ENCODE measurements at places on chromosomes 5 and 9.
A peak's percentile ranks its signal among the peaks of the same experiment; 100 is the strongest.

DNA sequence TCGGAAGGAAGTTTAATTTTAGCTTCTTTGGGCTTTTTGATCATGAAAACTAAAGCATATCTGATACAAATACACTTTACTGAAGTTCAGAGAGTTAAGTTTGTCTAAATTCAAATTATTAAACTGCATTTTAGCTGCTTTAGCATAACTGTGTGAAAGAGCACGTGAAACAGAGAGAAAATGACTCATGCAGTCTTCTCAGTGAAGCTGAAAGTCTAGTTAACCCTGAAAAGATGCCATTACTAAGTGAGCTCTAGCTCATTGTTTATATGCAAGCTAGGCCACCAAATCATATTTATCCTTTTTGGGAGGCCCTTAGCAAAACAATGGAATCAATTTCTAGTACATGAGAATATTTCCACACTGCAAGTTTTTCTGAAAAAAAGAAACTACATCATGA lies 27.6 kb downstream of the TPD52L3 start:
- no peak for DNase-seq

DNA sequence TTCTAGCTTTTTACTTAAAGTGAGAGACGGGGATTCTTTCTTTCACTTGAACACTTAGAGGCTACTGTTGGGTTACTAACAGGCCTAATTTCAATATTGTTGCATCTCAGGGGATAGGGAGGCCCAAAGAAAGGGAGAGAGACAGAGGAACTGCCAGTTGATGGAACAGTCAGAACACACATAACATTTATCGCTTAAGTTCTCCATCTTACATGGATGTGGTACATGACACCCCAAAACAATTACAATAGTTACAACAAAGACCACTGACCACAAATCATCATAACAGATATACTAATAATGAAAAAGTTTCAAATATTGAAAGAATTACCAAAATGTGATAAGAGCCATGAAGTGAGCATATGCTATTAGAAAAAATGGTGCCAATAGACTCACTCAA lies 4.3 kb upstream of the RIC1 start:
- no peak for DNase-seq

DNA sequence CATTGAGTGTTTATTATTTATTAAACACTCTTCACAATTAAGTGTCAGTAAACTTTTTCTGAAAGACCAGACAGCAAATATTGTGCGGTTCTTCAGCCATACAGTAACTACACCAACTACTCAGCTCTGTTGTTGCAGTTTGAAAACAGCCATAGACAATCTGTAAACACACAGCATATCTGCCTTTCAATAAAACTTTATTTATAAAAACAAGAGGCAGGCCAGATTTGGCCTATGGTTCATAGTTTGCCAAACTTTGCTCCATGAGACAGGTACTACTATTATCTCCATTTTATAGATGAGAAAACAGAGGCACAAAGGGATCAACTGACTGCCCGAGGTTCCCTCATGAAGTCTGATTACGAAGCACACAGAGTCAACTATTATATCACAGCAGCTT lies 11.5 kb downstream of the ADAMTS12 start:
- no peak for DNase-seq

DNA sequence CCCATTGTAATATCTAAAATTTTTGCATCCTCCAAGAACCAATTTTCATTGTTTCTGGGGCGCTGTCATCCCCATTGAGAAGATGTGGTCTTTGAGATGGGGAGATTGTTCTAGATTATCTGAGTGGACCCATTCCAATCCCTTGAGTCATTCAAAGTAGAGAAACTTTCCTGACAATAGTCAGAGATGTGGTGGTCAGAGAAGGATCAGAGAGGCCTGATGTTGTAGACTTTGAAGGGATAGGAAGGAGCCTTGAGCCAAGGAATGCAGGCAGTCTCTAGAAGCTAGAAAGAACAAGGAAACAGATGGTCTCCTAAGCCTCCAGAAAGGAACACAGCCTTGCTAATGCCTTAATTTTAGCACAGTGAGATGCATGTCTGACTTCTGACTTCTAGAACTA lies 80.4 kb downstream of the TEK start:
- no peak for DNase-seq

DNA sequence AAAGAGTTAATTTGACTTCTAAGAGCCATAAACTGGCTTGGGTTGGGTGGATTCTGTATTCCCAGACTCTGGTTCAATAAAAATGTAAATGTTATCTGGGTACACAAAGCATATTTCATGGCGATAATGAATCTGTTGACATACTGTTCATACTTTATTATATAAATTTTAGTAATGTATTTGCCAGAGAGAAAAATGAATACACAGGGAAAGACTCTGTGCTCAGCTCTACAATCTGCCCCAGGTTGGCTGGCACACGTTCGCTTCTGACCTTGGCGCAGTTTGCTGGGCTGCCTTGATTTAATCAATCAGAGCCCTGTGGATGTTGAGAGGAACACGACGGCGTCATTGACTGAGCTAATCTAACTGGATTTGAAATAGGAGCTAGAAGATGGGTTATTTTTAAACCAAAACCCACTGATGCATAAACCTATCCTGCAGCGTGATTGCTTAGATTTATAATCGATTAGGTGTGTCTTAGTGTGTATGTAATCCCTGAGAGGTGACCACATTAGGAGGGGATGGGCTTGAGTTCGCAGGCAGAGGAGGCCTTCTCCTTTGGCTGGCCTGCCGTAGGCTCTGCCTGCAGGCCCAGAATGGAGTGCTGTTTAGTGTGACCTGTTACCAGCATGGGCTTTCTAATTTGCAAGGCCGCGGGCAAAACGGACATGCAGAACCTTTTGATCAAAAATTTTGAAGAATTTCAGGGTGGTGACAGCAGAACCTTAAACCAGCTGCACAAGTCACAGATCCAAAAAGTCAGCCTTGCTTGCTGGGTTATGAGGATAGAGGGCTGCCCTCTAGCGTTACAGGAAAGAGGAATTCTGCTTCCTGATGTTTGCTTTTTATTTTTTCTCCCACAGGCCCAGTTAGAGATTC lies 3.9 kb upstream of the ADCY2 start:
- DNase-seq, result no peak

DNA sequence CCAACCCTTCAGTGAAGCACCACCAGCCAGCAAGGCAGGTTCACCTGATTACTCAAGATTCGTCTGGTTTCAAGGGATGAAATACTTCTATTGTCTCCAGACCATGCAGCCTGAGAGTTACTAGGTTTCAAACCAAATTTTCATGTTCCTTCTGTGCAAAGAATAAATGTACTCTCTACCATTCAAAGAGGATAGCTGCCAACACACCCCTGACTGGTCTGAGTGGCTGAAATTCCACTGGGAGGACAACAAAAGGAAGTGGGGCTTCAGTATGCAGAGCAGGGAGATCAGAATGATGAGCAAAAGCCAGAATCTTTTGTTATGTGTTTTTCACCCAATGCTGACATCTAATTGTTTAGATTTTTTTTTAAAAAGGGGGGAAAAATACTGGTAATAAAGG lies 356.3 kb downstream of the BNC2 start:
- DNase-seq, result no peak

DNA sequence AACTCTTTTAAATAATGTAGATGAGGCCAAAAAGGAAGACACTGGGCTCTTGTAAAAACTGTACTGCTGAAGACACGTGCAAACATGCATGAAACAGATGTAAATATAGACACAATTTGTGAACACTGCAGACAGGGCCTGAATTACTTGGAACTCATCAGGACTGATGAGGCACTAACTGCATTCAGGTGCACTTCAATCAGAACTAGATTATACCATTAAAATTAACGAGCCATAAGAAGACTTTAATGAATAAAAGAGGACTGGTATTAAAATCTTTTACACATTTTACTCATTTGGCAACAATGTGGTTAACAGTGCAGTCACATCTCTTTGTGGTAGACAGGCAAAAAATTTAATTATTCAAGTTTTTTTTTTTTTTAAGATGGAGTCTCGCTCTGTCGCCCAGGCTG lies 13.4 kb upstream of the ZCCHC9 start:
- DNase-seq, result no peak

DNA sequence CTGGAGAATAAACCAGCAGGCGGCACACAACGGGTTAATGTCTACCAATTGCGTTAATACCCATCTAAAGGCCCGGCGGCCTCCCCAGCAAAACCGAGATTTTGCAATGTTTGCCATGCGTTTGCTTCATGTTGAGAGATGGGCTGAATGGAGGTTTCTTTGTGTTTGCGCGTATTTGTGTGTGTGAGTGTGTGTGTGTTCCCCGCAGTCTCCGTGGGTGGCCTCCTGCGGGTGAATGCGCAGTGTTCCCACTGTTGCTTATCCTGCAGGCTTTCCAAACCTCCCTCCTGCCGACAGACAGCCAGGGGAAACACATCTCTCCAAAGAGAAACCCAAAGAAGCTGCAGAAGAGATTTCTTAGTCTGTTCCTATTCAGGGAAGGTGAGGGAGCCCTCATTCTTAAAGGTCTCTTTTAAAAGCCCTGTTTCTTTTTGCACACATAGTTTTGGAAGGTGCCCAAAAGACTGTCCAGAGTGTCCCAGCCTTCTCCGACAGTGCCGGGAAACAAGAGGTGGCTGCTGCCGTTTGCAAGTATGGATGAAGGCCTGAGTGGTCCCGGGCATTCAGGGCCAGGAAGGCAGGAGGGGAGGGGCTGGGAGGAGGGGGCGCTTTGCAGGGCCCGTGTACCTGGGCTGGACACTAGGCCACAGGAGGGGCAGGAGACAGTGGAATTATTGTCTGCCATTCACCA lies 103.8 kb upstream of the ERCC6L2 start:
- DNase-seq, result no peak

DNA sequence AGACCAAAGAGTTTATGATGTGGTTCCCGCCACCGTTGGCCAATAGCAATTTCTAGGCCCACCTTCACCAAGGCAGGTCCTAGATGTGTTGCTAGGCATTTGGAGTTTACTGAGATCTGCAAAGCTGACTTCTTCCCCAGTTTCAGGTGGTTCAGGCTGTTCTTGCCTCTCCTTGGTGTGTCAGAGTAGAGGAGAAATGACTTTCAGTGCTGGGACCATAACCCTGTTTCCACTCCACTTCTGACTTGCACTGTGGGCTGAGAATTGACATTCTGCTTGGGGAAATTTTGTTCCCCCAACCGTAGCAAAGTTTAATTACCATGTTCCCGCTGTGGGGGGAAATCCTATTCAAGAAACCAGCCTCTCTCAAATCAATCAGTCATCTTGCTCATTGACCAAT lies 128.0 kb upstream of the GABRP start:
- DNase-seq, result no peak

DNA sequence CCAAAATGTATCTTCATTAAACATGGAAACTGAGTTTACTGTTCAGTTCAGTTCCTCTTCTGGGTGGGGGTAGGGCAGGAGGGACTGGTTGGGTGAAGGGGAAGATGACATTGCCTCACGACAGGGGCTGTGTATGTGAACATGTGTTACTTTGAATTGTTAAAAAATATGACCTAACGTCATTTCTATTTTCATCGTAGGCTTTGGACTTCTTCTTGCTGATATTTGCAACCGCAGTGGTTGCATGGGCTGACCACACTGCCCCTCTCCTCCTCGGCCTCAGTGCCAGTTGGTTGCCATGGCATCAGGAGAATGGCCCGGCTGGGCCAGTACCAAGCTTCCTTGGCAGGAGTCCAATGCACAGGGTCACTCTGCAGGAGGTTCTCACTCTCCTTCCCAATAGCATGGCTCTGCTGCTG lies 41.5 kb downstream of the HACD4 start:
- no peak for DNase-seq

DNA sequence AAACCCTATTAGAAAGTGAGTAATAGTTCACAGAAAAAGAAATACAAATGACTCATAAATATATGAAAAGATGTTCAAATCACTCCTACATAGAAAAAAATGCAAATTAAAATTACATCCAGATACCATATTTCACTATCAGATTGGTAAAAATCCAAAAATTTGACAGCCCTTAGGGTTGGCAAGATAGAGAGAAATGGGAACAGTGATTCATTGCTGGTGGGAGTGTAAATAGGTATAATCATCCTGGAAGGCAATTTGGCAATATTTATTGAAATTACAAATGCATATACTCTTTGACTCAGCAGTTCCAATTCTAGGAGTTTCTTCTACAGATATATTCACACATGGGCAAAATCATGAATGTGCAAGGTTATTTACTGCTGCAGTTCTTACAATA lies 273.5 kb downstream of the NR2F1-AS1 start:
- DNase-seq, result no peak

DNA sequence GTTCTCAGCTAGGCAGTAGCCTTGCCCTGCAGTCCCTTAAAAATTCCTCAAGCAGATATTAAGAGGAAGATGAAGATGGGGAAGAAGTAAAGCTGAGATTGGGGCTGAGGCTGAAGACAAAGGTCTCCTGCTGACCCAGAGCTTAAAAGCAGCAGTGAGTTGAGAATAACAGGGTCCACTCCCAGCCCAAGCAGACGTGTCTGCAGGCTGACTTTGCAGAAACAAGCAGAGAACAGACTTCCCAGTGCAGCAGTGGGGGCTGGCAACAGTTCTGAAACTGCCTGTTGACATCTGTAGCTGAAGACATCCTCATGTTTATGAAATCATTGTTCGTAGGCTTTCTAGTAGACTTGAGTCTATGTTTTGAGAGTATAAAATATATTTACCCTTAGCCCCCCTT lies 1.1 kb downstream of the CTXN3 start:
- no peak for DNase-seq

- DNase-seq, result no peak
Measured at GRCh38 chr5:219991-220390, 1.9 kb downstream of the SDHA start.

- no peak for DNase-seq
Measured at GRCh38 chr5:109347252-109347888, 62.4 kb downstream of the PJA2 start.

DNA sequence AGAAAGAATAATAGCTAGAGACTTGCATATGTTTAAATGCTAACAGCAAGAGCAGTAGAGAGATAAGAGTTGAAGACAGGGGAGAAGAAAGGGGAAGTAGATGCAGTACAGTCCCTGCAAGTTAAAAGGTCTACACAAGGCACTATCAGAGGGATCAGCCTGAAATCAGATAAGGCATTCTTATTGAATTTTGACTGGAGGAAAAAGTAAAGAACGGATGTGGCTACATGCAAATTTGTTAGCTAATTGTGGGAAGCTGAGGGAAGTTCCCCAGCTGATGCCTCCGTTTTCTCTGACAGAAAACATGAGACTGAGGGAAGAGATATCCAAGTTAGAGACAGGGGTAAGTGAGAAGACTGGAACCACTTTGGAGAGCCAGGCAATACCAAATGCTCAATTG lies 12.9 kb upstream of the RHOBTB3 start:
- peak; percentile 18 for DNase-seq

DNA sequence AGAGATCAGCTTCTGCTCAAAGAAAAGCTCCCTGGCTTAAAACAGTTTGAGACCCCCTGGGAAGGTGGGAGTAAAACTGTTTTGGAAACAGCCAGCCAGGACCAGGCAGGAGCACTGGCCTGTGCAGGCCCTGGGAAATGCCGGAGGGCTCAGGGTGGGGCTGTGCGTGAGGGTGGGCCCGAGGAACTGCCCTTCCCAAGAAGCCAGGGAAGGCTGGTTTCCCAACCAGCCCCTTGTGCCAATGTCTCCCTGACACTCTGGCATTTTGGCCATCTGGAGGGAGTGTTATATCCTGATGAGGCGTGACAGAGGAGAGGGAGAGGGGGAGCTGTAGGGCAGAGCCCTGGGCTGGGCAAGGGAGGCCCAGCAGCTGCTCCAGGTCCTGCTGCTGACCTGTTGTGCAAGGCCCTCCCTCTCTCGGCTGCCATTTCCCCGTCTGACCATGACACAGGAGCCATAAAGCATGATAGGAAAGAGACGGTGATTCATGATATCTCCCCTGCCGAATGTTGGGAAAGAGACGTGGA lies 16.1 kb downstream of the OLFML2A start:
- DNase-seq, result no peak

GRCh38 chr5:102790748-102791147 lies 35.6 kb downstream of the PAM start:
- DNase-seq, result no peak

GRCh38 chr9:27473111-27473529 lies 51.0 kb upstream of the IFNK start:
- DNase-seq, result no peak
